Posterior cingulate gyrus (tissue), 11 donors: ENCODE measurements at places on chromosomes 5 and 9.

DNA sequence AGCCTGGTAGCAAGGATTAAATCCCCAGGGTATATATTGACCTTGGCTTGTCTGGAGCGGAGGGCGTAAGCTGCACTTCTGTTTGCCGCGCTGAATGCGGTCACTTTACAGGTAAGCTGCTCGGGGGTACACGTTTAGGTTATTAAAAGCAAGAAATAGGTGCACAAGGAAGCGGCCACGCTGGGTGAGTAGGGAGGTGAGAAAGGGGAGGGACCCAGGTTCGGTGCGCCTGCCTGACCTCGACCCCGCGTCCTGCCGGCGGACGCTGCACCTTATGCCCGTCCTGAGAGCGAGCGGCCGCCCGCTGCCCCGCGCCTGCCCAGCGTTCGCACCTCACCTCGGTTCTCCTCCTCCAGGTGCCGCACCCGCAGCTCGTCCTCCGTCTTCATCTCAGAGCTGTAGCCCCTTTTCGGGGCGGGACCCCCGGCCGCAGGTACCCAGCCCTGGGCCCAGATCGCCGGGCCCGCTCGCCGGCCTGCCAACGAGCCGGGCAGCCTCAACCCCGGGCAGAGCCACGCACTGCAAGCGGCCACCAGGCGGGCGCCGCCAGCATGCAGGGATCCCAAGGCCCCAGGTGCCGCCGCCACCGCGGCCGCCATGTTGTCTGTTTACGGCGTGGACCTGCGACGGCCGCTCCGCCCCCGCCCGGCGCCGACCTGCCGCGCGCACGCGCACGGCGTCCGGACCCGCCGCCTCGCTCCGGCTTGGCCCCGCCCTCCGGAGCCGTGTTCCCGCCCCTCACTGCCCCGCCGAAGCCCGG lies at the start of gene AUH:
AUH (minus strand) TSS at position 628 of the 760 bp plus-strand sequence; CDS start at position 599, 29 bp downstream.
- DNase-seq, result peak; percentile 96

GRCh38 chr9:110546411-110546871 lies 33.1 kb downstream of the SVEP1 start:
- DNase-seq, result no peak

- no peak for DNase-seq
Measured at GRCh38 chr5:19626211-19626610, 361.8 kb downstream of the CDH18 start.

DNA sequence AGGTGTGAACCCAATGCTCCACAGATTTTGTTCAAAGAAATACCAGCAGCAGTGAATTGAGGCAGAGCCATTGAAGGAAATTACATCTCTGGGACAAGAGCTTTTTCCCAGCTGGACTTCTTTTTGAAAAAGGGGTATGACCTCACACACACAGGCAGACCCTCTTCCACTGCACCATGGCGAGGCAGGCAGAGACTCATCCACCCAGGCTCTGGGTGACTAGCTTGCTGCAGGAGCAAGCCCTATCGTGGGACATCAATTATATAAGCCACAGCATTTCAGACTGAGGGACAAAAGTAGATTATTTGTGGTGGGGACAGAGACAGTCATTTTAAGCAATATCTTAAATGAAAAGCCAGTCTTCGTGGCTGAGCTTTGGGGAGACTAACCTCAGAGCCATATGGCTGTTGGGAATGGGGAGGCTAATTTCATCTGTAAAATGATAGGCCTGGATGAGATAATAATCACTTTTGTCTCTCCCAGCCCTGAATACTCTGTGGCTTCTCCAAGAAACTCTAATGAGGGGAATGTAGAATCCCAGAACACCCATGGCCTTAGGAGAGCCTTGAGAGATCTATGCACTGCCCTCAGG lies 113.1 kb upstream of the TNC start:
- DNase-seq, result no peak

- DNase-seq, result no peak
Measured at GRCh38 chr9:102911185-102911584, 83.9 kb upstream of the CYLC2 start.

DNA sequence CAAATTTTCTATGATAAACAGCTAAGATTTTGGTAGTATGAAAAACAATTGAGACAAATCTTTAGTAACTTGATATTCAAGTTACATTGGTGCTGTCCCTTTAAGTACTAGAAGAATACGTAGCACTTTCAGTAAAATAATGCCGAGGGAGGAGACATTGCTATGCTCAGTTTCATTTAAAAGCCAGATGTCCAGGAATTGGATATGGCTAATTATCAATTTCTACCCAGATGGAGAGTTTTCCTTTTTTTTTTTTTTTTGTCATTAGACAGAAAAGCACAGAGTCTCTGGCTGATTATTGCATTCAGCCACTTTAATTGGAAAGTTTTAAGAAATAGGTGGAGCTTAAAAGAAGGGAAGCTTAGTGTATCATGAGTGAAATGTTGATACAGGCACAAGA lies 40.4 kb upstream of the APC start:
- no peak for DNase-seq

DNA sequence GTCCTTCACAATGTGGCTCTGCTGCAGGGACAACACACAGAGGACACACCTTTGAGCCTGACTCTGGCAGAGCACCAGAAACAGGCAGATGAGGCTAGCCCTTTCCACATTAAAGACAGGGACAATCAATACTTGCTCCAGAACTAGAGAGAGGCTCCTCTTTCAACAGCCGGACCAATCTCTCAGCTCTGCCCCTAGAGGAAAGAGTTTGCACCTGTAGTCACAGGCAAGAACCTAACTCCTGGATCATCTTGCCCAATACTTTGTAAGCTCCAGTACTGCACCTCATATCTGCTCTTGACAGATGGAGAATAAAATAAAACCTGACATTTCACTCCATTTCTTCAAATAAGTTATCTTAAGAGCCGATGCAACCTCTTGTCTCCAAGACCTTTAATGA lies 52.1 kb downstream of the EPB41L4A start:
- DNase-seq, result no peak

DNA sequence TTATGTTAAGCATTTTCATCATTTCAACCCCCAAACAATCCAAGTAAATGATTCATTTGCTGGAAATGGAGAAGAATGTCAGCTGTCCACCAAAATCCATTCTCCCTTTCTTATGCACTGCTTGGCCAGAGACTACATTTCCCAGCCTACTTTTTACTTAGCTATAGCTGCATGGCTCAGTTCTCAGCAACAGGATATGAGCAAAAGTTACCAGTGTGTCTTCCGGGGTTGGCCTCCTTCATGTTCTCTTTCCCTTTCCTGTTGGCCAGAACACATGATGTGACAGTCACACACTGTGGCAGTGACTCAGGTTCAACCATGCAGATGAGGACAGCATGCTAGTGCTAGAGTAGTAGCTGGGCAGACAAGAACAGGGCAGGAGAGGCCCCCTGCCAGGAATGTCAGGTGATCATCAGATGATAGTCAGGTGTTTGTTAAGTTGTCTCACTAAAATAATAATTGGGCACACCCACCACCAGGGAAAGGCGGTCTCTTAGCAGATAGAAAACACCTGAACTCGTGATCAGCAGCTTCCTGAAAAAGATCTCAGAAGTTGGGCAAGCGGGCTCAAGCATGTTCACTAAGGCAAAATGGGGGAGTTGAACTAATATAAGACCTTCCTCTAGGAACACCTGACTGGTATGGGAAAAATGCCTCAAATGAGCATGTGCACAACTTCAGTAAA lies 12.2 kb downstream of the GPR150 start:
- DNase-seq, result no peak

DNA sequence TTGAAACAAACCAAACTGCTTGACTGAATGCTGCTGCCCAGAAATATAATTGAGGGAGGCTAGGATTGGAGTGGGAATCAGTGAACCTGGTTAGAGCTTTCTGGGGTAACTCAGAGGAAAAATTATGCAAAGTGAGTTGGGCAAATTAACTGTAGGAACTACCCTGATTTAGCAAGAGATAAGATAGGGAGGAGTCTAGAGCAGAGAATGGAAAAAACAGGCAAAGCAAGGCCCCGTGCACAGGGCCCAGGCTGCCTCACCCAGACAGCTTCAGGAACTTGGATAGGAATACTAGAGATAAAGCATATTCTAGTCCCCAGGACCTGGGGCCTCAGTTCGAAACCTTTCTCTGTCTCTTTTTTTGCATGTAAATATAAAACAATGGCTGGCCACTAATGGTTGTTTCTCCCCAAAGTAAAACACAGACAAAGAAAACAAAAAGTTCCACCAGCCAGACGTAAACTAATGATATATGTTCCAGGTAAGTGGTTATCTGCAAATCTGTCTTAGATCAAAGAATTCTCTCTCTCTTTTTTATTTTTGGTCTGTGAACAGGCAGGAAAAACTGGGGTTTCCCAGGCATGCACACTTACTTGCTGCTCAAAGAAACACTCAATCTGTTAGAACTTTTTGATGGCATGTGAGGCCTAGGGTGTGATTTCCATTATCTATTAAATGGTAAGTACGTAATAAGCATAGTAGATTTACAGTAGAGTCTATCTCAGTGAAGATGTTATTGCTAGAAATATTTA lies 168.1 kb upstream of the MAP3K1 start:
- DNase-seq, result no peak

DNA sequence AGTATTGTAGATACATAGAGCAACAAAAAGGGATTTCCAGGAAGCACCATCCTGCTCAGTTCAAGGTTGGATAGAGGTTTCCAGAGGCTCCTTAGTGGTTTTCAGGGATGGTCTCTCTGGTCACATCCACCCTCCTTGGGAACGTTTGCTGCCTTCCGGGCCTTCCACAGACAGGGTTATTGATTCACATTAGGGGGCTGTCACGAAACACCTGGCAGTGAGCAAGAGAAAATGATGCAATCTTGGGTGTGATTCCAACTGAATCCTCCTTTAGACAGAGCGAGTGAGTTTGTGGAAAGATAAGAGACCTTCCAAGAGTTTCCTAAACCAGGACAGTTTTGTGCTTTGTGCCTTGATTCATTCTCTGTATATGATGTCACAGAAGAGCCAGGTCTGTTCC lies 43.8 kb upstream of the CTSL start:
- no peak for DNase-seq

DNA sequence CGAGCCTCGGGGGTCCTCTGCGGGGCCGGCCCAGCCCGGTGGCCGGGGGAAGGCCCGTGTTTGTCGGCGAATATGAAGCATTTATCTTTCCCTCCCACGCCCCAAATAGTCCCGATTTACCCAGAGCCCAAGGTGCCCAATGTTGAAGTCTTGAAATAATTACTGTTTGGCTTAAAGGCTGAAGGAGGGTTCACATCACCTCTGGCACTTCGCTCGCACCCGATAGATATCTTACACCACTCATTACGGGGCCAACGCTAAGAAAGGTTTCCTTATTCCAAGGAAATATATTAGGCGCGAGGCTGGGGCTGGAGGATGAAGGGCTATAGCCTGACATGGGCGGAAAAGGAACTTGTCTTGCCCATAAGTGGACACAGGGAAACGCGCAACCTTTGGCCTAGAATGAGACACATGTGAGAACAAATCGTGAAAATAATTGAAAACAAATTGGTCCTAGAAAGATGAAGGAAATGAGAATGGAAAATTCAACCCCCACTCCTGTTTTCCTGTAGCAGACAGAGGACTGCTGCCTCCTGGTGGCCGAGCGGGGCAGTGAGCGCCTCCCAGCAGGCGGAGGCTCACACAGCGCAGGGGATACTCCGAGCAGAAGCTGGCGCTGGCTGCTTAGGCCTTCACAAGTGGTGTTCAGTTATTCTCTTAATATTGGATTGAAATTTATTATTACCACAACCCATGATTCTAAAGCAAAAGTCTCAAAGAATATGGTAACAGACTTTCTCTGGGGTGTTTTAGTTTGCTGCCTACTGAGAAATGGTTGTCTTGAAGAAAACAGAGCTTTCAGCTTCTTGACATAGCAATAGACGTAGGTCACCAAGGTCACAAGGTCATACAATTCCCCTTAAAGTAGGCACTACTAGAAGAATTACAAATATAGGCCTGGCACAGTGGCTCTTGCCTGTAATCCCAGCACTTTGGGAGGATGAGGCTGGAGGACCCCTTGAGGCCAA lies 7.9 kb downstream of the CCL21 start:
- DNase-seq, result peak; percentile 78
